ENCODE measurements at places on chromosomes 6 and 20.

- DNase-seq: no peak
These were observed 79.7 kb downstream of the EDN1 start for GRCh38 chr6:12369781-12370262.

DNA sequence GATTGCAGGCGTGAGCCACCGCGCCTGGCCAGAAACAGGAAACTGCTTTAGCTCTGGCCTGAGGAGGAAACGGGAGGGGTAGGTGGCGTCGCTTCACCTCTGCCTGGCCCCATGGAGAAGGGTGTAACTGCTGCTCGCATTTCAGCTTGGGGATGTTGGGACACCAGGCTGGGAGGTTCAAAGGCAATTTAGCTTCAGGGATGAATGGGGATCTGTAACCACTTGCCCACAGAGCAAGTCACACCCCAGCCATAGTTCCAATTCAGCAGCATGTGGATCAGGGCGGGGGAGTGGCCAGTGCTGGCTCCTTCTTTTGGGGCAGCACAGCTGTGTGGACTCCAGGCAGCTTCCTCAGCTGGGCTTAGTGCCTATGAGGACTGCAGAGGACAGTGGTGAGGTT, 34.8 kb upstream of the NUP153 start:
- no peak for DNase-seq

DNA sequence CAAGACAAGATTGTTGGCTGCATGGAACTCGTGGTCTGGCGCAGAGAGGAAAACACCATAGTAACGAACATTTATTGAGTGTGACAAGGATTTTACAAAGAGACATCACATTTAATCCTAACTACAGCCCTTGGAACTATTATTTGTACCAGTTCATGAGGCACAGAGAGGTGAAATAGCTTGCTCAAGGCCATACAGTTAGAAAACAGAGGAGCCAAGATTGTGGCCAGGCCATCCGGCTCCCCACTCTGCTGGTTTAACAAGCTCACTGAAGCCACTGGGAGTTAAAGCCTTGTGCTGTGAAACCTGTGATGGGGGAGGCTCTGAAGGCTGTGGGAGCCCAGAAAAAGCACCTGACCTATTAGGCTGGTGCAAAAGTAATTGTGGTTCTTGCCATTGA, 74.9 kb upstream of the ZNFX1 start:
- DNase-seq: no peak

DNA sequence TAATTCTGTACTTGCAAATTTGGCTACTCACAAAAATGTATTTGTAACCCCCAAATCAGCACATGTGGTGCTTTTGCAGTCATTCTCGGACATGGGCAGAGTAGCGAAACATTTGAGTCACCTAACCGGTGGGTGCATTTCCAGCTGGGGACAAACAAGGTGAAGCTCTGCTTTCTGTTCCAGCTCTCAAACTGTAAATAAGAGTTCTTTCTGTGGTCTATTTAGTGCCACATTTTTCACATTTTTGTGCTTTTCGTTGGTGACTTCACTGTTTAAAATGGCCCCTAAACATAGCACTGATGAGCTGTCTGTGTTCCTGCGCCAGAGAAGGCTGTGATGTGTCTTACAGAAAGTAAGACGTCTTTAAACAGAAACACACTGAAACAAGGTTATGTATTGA, 244.5 kb downstream of the CDC5L start:
- no peak for DNase-seq
